Left lobe of liver (tissue), 2 donors: ENCODE measurements at places on chromosomes 1 and 21. TPM values are rescaled to one million over a fixed set of nuclear protein-coding genes. Genes with fewer than 3 reads are reported as not detected.
A peak's percentile ranks its signal among the peaks of the same experiment; 100 is the strongest.

The OR2W3 gene
- total RNA-seq: not detected

The SPAG17 gene
- not detected for total RNA-seq

The ETNK2 gene
- total RNA-seq: 213 TPM

The PKP1 gene
- 0.03 TPM for total RNA-seq

The SPATA17 gene
- 0.20 TPM for total RNA-seq

The DNM3 gene
- total RNA-seq: 0.40 TPM

The HSPA13 gene
- 7.7 TPM for total RNA-seq

- no peak for DNase-seq
Observed at GRCh38 chr1:243732637-243733036, 117.4 kb downstream of the AKT3 start.

DNA sequence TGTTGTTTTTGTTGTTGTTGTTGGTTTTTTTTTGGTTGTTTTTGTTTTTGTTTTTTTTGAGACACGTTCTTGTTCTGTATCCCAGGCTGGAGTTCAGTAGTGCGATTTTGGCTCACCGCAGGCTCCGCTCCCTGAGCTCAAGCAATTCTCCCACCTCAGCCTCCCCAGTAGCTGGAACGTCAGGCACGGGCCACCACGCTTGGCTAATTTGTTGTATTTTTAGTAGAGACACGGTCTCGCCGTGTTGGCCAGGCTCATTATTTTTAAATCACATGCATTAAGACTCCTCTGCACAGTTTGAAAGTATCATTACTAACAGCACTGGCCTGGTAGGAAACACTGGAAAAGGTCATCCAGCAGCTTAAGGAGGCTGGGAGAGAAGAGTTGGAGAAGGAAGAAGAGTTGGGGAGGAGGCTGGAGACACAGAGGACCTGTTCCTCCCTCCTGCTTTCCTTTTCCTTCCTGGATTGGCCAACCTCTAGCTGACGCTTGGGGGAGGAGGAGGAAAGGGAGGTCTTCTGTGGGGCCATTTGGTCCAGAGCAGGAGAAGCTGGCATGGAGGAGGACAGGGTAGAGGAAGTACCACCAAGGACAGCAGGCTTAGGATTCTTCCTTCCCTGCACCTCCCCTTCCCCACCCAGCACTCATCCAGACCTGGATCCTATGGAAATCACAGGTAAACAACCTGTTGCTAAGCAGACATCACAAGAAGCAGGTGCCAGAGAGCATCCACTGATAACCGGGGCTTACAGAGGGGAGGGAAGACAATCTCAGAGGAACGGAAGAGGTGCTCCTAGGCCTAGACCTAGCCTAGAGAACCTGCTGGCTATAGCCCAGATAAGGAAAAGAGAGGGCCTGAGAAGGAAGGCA lies 71.9 kb upstream of the GOLT1A start:
- DNase-seq: no peak

- DNase-seq: no peak
Observed at GRCh38 chr1:233389893-233390292, 62.4 kb downstream of the MAP3K21 start.

DNA sequence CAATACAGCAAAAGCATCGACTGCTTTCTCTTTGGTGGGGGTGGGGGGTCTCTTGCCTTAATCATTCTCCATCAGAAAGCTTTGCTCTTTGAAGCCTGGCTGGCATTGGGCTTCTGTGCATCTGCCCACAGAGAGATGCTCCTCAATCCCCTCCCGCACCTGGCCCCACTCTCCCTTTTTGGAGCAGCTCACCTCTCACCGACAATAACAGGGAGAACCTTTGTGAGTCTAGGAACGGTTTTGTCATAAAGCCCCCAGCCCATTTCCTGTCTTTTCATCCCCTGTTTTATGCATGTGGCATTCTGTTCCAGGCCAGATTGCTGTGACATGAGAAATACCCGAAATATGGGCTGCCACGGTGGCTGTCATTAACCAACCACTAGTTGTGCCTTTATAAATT lies 469.0 kb upstream of the VAMP3 start:
- no peak for DNase-seq

- no peak for DNase-seq
Observed at GRCh38 chr1:151405187-151405951, 6.0 kb downstream of the PSMB4 start.

DNA sequence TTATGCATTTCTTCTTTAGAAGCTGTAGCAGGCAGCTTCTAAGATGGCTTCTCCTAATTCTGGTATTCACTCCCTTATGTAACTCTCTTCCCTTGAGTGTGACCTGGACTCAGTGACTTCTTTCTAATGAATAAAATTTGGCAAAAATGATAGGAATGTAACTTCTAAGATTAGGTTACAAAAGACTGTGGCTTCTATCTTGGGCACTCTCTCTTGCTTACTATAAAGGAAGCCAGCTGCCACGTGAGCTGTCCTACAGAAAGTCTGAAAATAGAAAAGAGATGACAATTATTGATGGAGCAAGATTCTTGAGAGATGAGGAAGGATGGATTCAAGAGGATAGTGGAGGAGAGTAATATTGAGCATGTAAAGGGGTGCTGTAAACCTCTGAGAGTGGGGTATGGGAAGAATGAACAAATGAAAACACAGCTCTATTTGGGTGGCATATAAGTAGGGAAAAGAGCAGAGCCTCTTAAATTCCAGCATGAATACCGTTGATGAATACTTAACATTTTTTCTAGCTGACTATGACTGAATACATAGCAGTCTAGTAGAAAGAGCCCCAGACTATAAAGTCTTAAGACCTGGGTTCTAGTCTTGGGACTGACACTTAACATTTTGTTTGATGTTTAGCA lies 5.5 kb downstream of the TSEN15 start:
- DNase-seq: no peak

DNA sequence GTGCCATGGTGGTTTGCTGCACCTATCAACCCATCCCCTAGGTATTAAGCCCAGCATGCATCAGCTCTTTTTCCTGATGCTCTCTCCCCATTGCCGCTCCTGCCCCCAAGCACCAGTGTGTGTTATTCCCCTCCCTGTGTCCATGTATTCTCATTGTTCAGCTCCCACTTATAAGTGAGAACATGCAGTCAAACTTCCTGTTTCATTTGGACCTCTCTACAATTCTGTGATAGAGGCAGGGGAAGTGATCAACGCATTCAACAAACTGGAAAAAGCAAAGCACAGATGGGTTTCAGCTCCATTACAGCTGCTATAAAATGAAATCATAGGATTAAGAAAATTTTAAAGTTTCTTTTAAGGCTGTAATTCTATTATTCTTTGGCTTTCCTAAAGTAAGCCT lies 23.3 kb upstream of the CD55 start:
- DNase-seq: no peak

- peak; percentile 67 for DNase-seq
Observed at GRCh38 chr1:119542492-119542946, 35.5 kb downstream of the HSD3B1 start.

- peak; percentile 41 for DNase-seq
Observed at GRCh38 chr1:224182057-224182865, 779 bp upstream of the DEGS1 start.

- no peak for DNase-seq
Observed at GRCh38 chr1:182189535-182190066, 128.1 kb upstream of the ZNF648 start.

DNA sequence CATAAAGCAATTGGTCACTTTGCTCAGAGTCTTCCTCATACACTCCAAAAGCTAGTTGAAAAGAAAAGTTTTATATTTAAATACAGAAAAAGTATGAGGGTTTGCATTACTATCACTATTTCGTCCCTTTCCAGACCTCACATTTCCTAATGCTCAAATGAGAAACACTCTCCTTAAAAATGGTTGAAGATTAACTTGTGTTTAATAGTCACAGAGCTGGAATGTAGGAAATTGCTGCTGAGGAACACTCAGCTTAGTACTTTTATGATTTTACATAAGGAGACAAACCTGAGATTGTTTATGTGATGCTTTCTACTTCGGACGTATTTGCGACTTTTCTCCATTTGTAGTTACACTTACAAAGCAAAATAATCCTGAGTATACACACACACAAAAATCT lies 39.8 kb downstream of the MYSM1 start:
- no peak for DNase-seq
